Activated naive CD8-positive, alpha-beta T cell treated with anti-CD3 and anti-CD28 coated beads, Interleukin-2, amount 50 U/mL, for 16 hours (primary cell): ENCODE measurements at places on chromosomes 1 and 21.

DNA sequence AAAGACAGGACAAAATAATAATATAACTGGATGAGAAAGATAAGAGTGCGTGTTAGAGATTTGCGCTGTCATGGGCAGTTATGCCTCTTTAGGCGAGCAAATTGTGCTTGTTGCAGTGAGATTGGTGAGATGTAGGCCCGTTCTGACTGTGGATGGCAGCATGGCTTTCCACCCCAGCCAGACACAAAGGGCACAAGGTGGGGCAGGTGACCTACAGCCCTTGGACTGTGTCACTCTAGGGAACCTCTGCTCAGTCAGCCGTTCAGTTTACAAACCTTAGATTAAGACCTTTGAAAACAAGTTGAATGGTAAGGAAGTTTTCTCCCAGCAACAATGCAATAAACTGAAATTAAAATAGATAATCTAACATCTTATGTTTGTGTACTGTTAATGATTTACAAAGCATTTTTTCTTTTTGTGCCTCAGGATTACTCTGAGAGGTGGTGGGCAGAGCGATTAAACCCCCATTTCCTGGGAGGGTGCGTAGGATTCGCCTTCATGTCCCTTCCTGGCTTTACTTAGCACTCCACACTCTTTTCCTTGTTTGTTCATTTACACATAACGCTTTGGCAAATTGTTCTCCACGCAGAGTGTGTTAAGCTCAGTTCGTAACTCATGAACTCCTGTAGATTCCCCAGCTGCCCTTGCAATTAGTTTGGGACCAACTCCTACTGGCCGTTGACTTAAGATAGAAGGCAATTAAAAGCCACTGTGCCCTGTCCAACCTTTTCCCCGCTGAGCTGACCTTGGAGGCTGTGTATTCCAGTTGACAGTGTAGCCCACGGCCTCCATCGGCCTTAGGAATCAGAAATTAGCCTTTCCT is 58.1 kb upstream of the IGSF5 start:
- DNase-seq = no peak

GRCh38 chr1:8055973-8056372 is 29.9 kb upstream of the ERRFI1 start:
- no peak for DNase-seq

DNA sequence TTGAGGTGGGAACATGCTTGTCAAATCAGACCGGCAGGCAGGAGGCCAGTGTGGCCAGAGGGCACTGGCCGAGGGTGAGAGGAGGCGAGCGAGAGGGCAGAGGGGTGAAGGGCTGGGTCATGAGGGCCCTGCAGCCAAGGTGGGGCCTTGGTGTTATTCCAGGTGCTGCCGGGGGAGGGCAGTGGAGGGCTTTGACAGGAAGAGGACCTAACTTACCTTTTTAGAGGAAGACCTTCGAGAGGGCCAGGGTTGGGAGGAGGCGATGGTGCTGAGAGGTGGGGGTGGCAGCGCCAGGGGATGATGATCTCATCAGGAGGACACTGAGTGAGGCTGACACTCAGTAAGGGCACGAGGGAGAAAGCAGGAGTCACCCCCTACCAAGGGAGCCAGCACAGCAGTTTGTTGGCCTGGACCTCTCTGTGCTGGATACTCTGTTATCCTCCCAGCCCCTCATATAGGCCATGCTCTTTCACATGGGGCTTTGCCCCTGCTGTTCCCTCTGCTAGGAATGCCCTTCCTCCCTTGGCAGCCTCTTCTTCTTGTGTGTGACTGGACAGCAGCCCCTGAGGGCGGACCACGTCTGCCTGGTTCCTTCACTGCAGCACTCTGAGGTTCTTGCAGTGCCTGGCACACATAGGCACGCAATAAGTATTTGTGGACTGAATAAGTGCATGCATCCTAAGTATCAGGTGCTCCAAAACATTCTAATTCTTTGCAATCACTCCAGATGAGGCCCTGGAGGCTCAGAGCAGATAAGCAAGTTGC is 7.5 kb upstream of the TTC22 start:
- no peak for DNase-seq

- DNase-seq = no peak
Measured at GRCh38 chr1:236292425-236292824, 10.7 kb upstream of the ERO1B start.

DNA sequence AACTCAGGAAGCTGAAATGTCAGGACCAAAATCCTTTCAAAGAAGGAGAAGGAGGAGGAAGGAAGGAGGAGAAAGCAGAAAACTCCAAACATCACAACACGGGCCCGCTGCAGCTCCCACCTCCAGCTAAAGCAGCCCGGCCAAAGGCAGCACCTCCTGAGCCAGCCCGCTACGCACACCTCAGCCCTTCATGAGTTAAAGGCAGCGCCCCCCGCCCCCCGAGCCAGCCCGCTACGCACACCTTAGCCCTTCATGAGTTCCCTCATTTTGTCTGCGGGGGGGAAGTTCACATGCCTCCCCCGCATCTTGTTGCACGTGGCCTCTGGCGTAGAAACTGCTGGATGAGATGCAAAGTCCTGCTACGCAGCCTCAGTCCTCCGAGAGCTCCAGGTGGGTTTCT is 90.7 kb upstream of the ARHGEF16 start:
- DNase-seq = no peak

DNA sequence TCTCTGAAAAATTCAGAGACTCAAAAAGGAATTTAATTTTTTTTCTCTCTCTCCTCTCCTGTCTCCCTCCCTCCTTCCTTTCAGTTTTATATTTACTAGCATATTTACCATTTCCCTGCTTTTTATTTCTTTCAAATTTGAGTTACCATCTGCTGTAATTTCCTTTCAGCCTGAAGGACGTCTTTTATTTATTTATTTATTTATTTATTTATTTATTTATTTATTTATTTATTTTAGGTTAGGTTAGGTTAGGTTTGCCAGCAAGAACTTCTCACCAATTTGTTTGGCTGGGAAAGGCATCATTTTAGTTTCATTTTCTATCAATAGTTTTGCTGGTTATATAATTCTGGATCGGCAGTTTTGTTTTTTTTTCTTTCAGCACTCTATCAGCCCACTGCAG is 231.7 kb upstream of the ZRANB2 start:
- no peak for DNase-seq

DNA sequence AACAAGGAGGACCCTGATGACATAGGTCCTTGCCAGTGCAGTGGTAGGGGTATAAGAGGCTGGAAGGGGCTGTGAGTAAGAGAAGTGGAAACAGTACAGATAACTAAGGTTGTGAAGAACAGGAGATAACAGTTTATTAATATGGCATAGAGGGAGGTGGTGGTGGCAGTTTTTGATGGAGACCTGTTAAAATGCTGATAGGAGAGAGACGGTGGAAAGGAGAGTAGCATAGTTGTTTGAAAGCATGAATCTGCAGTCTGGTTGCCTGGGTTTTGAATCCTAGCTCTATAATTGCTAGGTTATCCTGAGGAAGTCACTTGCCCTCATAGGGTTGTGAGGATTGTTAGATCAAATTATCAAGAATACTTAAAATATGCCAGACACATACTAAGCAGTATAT is 19.4 kb downstream of the LRRC41 start:
- no peak for DNase-seq

DNA sequence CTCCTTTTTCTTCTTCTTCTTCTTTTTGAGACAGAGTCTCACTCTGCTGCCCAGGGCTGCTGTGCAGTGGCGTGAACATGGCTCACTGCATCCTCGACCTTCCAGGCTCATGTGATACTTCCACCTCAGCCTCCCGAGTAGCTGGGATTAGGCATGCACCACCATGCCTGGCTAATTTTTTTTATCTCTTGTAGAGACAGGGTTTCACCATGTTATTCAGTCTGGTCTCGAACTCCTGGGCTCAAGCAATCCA is 13.0 kb upstream of the PADI1 start:
- no peak for DNase-seq

DNA sequence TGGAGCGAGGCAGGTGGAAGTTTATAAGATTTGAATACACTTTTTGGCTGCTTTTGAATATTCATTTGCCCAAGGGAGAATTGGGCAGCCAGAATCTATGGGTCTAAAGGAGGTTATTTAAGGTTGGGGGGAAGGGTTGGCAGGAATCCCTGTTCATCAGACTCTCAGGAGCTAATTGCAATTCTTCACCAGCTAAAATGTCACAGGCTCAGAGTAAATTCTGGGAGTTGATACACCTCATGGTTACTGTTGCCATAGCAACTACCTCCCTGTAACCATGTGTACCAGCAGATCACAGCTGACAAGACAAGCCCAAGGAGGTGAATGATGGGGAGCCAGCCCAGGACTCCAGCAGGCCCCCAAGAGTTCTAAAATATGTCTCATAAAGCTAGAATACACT is 75.5 kb downstream of the CAMK2N1 start:
- no peak for DNase-seq

DNA sequence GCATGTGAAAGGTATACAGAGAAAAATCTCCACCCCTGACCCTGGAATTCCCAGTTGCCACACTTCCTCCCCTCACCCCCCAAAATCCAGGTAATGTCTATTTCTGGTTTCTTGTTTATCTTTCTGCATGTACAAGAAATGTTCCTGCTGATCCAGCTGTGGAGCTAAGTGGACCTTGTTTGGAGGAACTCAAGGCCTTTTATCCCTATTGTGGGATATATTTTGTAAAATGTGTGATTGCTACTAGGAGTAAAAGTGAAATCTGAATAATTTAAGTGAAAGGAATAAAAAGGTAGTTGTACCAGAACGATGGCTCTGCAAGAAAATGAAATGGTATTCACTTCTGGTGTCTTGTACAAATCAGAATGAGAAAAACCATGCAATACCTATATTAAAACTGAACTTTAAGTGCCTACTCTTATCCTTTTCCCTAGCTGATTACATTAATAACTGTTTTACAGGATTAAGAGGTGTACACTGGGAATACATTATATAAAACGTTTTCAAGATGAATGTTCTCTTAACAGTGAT is 3.0 kb downstream of the SPEN start:
- no peak for DNase-seq

DNA sequence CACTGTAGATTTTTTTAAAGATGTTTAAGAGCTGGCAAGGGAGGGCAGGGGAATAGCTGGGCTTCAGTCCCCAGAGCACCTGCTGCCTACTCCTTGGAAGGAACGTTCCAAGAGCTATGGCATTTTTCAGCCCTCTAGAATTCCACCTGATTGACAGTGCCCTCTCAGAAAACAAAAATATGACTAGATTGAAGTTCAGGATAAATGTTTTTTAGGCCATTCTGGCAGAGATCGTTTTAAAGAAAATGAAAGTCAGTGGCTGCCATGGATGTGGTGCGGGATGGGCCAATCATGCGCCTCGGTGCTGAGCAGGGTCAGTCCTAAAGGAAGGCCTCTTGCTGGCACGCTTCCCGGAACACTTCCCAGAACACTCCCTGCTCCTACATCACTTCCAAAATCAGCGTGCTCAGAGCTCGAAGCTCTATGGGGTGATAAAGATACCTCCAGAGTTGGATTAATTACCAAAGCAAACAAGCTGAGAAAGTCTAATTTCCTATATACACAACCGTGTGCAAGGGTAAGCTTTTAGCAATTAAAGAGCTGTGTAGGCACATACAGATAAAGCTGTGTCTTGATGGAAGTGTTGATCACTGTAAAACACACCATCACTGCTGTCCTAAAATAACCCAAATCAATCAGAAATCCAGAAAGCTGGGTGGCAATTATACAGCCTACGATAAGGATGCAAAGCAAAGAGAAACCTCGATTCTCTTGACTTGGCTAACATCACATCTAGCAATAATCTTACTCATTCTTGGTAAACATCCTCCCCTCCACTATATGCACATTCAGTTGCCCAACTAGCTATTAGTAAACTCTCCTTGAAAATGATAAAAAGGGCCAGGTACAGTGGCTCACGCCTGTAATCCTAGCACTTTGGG is 34.6 kb downstream of the TGFBR3 start:
- DNase-seq = no peak

GRCh38 chr21:15211491-15212133 is 146.8 kb upstream of the NRIP1 start:
- DNase-seq = no peak

DNA sequence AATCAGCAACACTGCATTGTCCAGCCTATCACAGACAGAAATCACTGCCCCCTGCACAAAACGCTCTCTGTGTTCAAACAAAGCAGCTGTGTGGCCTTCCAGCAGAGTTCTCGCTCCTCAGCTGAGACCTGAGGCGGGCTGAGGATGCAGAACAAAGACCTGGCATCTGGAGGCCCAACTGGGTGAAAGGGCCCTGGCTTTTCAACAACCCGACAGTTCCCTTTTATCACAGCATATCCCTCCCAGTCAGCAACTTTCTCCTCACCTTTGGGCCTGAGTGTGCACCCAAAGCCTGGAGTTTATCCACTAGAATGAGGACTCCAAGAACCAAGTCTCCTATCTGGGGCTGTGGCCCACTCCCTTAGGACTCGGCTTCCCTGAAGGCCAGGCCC is 42.6 kb upstream of the A3GALT2 start:
- DNase-seq = no peak

GRCh38 chr21:25334046-25334730 is 273.1 kb downstream of the MRPL39 start:
- DNase-seq = no peak

GRCh38 chr1:118504221-118504644 is 319.2 kb upstream of the SPAG17 start:
- no peak for DNase-seq

GRCh38 chr1:247531937-247532336 is 4.3 kb downstream of the OR2C3 start:
- DNase-seq = no peak

DNA sequence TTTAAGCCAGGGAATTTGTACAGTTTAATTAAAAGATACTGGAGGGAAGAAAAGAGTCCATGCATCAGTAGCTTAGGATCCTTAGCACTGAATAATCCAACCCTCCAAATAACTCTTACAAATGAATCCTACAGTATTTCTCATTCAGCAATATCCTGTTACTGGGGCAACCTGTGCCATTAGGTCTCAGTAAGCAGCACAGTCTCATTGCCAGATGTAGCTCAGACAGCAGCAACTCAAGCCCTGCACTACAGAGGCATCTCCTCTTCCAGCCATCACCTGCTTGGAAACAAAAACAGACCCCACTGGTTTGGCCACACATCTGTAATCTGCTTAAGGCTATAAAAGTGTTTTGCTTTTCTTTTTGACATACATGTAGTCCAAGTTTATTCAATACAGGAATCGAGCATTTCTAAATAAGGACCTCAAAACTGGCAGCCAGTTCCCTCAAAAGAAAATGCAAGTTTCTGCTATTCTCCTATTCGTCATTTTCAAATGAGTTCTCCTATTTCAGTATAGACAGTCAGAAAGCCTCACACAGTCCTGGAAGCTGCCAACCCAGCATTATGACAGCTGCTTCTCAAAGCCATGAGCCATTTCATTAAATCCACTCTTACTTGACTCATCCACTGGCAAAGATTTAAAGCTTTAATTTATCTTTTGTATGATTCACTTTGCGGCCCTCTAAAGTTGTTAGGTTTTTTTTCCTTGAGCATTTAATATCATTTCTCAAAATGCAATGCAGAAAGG is 129.0 kb downstream of the APP start:
- no peak for DNase-seq

DNA sequence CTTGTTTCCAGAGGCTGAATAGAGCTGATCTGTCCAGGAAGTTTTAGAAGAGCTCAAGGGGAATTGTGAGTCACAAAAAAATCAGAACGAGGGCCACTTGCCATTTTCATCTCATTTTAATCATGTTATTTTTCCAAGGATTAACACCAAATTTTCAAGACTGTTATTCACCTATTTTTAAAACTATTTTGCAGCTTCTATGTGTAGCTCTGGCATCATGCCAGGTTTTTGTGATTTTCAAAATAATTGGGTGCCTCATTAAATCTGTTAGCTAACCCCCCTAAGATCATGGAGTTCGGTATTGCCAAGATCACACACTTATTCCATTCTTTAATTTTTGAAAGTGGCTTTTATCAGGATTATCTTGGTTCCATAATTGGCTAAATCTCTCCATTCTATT is 90.9 kb downstream of the RGS7 start:
- no peak for DNase-seq

- DNase-seq = no peak
Measured at GRCh38 chr1:90434460-90434859, 282.6 kb downstream of the BARHL2 start.
